ENCODE measurements at places on chromosomes 7 and 10. TPM values are rescaled to one million over a fixed set of nuclear protein-coding genes. Genes with fewer than 3 reads are reported as not detected.

The MKRN1 gene
- total RNA-seq, result 31.8 TPM

The PRPS1L1 gene
- not detected for total RNA-seq

The PNLIPRP2 gene
- not detected for total RNA-seq

The BICC1 gene
- total RNA-seq, result 22.9 TPM

The CPSF4 gene
- total RNA-seq, result 28.9 TPM
